ENCODE measurements at places on chromosomes 2 and 18.

- no peak for DNase-seq
These were observed 141.3 kb upstream of the SLC1A4 start for GRCh38 chr2:64847930-64848329.

DNA sequence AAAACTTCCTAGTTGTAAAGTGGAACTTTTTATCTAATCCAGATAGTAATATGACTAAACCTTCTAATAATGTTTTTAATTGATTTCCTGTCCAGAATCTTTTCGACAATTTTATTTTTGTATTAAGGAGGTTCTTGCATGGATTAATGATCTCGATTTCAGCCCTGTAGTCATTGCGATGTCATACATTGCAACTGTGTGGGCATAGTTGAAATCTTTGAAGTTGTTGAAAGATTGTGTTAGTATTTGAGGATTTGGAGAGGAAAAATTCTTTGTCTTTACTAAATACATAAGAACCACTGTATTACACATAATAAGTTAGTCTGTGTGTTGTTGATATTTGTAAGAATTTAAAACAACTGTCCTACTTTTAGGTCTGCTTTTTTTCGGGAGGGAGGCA, 31.1 kb downstream of the ACSL3 start:
- DNase-seq = no peak

GRCh38 chr2:231161252-231161839, 36.5 kb upstream of the HTR2B start:
- peak; percentile 45 for DNase-seq

GRCh38 chr2:29607038-29607420, 314.4 kb downstream of the ALK start:
- no peak for DNase-seq

DNA sequence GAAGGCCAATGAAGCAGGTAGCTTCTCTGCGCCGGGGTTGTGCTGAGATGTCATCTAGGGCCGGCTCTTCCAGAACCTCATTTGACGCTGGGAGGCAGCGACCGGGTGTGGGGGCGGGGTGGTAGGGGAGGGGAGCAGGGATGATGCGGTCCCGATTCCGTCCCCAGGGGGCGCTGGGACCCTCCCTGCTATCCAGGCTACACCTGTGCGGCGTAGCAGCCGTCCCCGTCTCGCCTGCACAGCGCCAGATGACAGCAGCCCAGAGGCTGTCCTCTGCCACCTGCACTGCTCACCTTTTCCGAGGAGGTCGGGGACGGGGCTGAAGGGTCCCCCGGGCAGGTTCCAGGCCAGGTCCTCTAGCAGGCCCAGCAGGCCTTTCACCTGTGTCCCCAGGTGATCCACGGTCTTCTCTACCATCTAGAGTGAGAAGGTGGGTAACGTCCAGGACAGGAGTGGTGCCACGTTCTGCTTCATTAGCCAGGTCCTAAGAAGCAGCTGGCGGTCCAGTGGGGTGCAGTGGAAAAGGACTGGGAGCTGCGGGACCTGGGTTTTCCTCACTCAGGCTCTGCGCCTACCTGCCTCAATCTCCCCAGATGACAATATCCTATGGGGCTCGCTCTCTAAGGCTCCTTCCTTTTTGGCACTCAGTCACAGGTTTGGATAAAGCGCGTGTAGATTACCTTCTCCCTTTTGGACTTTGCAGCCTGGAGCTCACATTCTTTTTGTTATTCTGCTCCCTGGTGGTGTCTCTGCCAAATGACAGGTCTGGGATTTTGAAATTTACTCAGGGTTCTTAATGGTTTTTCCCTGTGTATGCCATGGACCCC, 56.0 kb upstream of the RAB6C start:
- DNase-seq = peak; percentile 53

DNA sequence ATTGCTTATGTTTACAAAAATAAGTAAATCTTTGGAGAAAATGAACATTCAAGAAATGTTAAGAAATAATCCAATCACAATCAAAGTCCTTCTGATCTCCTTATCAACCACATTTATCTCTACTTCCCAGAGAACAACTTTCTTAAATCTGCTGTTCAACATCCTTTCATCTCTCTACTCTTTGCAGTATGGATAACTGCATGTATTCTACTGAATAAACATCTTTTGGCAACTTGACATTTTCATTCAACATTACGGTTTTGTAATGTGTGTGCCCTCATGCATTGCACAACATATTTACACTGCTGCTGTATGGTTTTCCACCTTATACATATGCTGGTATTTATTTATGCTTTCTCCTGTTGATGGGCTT, 9.2 kb downstream of the CMPK2 start:
- DNase-seq = no peak

- no peak for DNase-seq
These were observed 94.4 kb upstream of the RBBP8 start for GRCh38 chr18:22838639-22839277.

GRCh38 chr18:58515175-58515775, 113.6 kb downstream of the ALPK2 start:
- DNase-seq = no peak

- no peak for DNase-seq
These were observed 225.9 kb upstream of the MGAT5 start for GRCh38 chr2:134027980-134028379.

- no peak for DNase-seq
These were observed 114.6 kb downstream of the ACVR1 start for GRCh38 chr2:157761520-157761919.

- DNase-seq = peak; percentile 8
These were observed 103.8 kb upstream of the CCDC150 start for GRCh38 chr2:196535742-196536141.

DNA sequence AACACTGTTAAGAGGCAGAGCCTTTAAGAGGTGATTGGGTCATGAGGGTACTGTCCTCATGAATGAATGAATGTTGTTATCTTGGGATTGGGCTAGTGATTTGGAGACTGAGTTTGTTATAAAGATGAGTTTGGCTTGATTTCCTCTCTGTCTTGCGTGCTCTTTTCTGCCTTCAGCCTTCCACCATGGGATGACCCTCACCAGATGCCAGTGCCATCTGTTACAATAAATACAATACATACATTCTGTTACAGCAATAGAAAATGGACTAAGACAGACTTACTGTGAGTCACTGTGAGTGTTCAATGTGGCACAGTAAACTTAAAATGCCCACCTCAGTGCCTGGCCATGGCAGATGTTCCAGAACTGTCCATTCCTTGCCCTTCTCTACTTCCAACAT, 95.0 kb upstream of the ZFP36L2 start:
- DNase-seq = no peak

DNA sequence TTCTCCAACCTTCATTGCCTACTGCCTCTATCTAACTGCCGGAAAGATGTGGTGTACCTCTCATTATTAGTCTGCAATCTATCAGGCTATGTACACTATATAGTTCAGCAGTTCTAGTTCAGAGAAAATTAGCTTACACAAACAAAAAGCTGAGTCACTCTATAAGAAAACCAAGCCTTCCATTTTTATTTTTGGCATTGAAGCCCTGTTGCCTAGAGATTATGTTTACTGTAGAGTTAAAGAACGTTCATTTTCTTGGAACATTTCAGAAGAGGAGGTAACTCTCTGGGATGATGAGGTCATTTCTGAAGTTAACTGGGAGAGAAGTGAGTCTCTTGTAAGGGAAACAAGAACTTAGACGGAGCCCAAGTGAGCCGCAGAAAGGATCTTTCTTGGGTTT, 133.5 kb downstream of the FAM124B start:
- no peak for DNase-seq
